ENCODE measurements at places on chromosomes 12 and 14. TPM values are rescaled to one million over a fixed set of nuclear protein-coding genes. Genes with fewer than 3 reads are reported as not detected.

The LIN7A gene
- total RNA-seq: 34.0 TPM

The IKZF4 gene
- 3.0 TPM for total RNA-seq

The ABCD2 gene
- not detected for total RNA-seq

The KRT81 gene
- not detected for total RNA-seq

The C2CD5 gene
- total RNA-seq: 22.4 TPM

The STON2 gene
- total RNA-seq: 66.8 TPM
